ENCODE measurements at places on chromosomes 5 and 9.

GRCh38 chr9:125878164-125878631 is 131.0 kb downstream of the PBX3 start:
- no peak for DNase-seq

DNA sequence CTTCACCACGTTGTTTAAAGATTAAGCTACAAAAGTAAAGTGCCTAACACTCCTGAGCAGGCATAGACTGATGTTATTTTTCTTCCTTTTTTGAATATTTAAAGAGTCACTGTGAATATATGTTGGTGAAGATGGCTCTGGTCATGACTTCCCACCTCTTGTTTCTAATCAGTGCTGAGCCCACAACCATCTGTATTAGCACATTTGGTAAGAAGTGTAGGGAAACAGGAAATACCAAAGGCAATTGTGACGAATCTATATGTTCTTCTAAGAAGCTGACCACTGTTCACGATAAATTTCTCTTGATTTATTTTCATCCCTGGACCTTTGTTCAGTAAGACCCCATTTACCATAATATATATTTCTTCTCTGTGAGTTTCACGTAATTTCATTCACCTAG is 108.3 kb upstream of the PCA3 start:
- no peak for DNase-seq

DNA sequence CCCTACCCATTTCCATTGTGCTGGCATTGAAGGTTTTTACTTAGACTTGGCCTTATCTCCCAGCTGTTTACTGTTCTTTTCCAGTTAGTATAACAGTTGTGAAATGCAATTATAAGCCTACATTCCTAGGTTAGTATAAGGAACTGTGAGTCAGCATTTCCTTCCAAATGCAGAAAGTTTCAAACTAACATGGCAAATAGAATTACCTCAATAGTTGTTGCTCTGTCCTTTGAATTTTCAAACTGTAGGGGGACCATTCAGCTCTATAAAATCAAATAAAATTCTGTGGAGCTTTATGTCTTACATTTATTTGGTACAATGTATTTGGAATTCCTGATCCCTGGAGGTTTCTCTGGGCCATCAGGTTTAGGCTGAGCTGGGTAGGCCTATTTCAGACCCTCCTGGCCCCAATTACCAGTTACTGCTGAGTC is 47.2 kb downstream of the ARHGEF28 start:
- no peak for DNase-seq

DNA sequence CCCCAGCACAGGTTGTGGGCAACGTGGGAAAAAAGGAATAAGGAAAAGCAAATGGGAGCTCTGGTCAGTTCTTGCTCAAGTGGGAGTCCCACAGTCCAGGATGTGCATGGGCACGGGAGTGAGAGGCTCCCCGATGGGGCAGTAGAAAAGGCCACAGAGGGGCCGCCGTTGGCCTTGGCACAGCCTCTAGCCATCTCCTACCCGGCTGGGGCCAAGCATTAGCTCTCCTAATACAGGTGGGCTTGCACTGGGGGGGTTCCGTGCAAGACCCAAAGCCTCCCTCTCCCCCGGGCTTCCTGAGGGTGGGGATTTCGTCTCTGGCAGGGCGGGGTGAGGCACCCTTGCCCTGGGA is 212.2 kb upstream of the MVB12B start:
- no peak for DNase-seq

DNA sequence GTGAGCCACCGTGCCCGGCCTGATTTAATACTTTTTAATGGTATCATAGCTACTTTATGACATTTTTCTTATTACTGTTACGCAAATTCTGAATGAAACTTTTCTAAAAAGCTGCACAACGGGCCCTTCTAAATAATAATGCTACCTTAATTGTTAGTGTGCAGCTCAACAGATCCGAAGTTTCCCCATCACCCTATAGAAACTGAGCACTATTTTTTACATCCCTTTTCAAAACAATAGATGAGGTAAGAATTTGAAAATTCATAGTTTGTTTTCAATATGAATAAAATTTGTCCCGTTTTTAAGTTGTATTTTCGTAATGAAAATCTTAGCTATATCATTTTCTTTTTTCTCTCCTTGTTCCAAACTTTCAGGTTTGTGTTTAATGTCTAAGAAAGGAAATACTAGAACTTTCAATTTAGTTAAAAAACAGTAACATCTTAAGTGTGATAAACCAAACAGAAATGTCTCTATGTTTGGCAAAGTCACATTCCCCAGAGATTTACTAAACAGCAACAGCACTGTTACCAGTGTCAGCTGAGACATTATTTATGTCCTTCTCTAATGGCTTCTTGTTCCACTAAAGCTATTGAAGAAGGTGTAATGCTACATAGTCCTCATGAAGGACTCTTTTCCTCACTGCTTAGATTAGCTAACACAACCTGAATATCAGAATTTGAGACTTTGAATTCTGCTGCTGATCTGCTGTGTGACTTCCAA is 22.9 kb downstream of the KIF2A start:
- no peak for DNase-seq

- DNase-seq = no peak
Measured at GRCh38 chr5:78813906-78814530, 165.4 kb upstream of the LHFPL2 start.

GRCh38 chr5:142189813-142190212 is 81.2 kb downstream of the NDFIP1 start:
- no peak for DNase-seq

DNA sequence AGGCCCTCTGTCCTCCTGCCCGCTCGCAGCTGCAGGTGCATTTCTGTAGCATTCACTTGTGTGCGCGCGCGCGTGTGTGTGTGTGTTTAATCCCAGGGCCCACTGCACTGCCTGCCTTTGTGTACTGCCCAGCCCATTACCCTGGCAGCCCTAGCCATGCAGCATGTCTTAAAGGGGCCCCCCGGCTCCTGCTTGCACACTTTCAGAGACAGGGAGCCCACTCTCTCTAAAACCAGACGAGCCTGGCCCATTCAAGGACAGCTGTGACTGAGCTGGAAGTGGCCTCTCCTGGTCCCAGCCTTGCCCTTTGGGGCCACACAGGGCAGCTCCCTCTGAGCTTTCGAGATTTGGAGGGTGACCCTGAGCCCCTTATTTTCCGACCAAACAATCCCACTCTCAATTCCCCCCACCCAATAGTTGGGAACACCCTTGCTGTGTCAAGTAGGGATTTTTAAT is 98.9 kb downstream of the DAB2IP start:
- no peak for DNase-seq

GRCh38 chr5:958701-959571 is 49.7 kb upstream of the NKD2 start:
- DNase-seq = peak; percentile 7

DNA sequence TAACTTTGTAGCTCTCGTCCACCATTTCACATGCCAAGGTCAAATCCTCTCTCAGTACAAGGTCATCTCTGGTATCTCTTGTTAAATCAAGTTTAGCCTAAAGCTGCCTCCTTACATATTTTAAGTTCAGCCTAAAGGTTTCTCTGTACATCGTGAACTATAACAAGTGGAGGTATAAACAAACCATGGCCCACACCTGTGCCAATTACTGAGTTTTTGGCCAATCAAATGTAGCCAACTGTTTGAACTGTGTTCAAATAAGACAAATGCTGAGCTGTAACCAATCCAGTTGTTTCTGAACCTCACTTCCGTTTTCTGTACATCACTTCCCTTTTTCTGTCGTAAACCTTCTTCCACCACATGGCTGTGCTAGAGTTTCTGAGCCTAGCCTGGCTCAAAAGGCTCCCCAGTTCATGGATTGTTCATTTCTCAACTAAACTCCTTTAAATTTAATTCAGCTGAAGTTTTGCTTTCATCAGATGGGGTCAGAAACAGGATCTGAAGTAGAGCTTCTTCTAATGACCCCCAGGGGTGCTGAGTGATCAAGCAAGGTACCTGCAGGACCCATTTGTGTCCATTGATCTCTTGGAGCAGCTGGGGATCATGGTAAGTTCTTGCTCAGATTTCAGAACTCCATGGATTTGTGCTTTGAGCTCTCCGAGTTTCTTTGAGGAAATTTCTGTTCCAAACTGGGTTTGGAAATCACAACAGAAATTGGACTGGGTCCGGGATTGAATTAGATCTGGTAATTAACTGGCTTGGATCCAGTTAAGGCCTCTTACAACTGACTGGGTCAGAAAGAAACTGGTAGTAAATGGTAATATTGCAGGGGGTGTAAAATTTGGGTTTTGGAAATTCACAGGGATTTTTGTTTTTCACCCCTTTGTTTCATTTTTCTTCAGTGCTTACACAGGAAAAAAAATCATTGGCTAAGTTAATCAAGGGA is 11.0 kb upstream of the NANS start:
- DNase-seq = no peak

- no peak for DNase-seq
Measured at GRCh38 chr5:66343370-66344071, 199.4 kb downstream of the SREK1 start.

GRCh38 chr9:79287708-79288290 is 284.0 kb upstream of the TLE4 start:
- no peak for DNase-seq

GRCh38 chr9:91256235-91256634 is 105.5 kb downstream of the AUH start:
- DNase-seq = no peak

GRCh38 chr9:18874069-18874468 is 158.9 kb downstream of the SAXO1 start:
- DNase-seq = no peak

DNA sequence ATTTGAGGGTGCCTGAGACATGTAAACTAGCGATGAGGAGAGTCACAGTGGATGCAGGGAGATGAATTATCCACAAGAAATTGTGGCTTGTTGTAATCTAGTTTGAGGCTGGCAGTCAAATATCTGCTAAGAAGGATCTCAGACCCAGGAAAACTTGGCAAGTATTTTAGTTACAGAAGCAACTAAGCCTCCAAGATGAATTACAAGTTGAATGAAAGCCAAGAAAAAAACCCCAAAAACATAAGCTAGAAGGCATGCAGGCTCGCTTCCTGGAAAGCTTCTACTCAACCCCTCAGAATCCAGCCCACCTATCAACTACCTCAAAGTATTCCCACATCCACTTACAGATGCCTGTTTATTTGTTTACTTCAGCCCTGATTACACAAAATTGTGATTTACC is 696.9 kb downstream of the MAT2B start:
- DNase-seq = no peak

DNA sequence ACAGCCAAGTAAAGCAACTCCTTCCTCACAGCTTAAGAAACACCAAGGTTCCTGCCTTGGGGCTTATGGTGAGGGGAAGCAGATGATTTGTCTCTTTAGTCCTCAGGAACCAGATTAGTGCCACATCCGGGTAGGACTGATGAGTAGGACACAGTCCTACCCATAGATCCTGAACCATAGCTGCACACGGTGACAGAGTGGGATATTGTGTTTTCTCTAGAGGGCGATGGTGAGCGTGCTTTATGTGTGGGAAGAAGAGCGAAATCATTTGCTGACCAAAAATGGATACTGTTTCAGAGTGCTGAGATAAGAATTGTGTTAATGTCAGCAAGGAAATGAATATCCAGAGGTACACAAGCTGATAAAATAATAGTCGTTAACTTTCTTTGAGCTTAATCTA is 209.0 kb upstream of the FBXL7 start:
- DNase-seq = no peak

DNA sequence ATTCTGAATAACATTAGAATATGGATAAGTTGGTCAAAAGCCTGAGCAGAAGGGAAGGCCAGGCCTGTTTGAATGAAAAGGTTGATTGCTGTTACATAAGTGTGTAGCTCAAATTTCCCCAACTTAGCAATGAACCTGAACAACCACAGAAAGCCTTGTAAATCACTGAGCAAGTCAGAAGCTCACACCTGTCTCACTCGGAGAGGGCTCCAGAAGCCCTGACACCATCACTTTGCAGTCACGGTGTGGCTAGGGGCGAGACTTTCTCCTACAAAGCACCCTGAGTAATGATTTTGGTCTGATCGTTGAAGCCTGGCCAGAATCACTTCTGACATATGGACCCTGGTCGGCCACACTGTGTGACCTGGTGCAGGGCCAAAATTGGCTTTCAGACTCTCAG is 62.0 kb downstream of the MTX3 start:
- DNase-seq = no peak

DNA sequence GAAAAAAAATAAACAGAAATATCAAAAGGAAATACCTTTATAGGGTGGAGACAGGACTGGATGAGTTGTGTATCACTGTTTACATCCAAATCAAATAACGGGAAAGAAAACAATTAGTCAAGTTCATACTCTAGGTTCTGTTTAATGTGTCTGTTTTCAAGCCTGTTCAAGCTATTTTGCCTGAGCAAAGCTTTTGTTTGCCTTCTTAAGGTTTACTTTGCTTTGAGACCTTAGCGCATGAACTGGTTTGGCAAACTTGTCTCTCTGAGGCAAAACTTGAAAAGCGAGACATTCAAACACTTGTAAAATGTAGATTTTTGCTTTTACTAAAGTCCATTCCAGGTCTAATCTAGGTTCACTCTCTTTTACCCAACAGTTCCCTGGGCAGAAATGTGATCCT is 174.1 kb upstream of the RFX3 start:
- DNase-seq = no peak

- no peak for DNase-seq
Measured at GRCh38 chr9:95174038-95174437, 143.5 kb downstream of the FANCC start.

- DNase-seq = no peak
Measured at GRCh38 chr5:16229357-16229940, 49.9 kb upstream of the MARCHF11 start.

- DNase-seq = no peak
Measured at GRCh38 chr9:88233091-88233490, 94.8 kb upstream of the SPATA31C2 start.

GRCh38 chr9:18606846-18607245 is 132.9 kb downstream of the ADAMTSL1 start:
- no peak for DNase-seq

Data from progenitor cell of endocrine pancreas (in vitro differentiated cells).